ENCODE measurements at places on chromosomes 5 and 9. TPM values are rescaled to one million over a fixed set of nuclear protein-coding genes. Genes with fewer than 3 reads are reported as not detected.

Gene MOCS2
- total RNA-seq, result 29.4 TPM

Gene GMCL2
- total RNA-seq, result not detected

Gene AGXT2
- total RNA-seq, result not detected

Gene GABRB2
- not detected for total RNA-seq

Gene MTMR12
- total RNA-seq, result 20.5 TPM

Gene TARS1
- total RNA-seq, result 452 TPM
